ENCODE measurements at places on chromosomes 12 and 14.
A peak's percentile ranks its signal among the peaks of the same experiment; 100 is the strongest.

GRCh38 chr14:92944976-92945375 is 22.0 kb downstream of the CHGA start:
- DNase-seq: no peak

GRCh38 chr14:103634156-103634555 is 5.1 kb downstream of the KLC1 start:
- DNase-seq: no peak

DNA sequence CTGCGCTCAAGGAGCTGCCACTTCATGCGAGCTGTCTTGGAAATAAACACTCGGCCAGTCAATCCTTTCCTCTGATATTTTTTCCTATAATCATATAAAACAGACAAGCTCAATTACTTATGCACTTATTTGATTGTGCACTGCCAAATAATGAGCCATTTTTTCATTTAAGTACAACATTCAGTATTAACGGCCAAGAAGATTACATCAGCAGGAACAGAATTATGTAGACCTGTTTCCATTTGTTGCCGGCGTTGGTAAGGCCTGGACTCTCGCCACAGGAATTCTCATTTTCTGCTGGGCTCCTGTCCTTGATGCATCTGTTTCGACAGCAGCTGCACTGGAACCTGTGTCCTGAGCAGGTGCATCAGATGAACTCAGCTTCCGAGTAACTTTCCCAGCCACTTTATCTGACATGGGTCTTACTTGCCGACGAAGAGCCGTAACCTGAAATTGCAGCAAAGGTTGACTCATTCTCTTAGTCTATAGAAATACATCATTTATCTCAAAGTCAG is 110.2 kb downstream of the KIF21A start:
- DNase-seq: no peak

DNA sequence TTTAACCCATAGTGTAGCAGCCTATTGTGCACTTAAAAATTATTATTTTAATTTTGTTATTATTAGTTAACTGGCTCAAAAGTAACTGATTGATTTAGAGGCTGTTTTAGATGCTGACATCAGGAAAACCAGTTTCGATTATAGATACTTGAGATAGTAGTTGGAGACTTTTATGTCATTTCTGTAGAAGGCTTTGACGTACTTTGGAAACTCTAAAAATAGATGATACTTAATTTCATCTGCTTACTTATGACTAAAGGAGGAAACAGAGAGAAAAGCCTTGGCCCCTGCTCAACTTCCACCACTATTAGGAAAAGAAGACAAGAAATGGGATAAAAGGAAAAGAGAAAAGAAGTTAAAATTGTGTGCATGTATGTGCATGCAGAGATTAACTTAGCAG is 219.3 kb upstream of the HMGA2 start:
- DNase-seq: no peak

GRCh38 chr12:19624491-19624890 is 185.2 kb downstream of the AEBP2 start:
- DNase-seq: no peak

GRCh38 chr12:19288603-19289244 is 150.6 kb upstream of the AEBP2 start:
- peak; percentile 36 for DNase-seq

DNA sequence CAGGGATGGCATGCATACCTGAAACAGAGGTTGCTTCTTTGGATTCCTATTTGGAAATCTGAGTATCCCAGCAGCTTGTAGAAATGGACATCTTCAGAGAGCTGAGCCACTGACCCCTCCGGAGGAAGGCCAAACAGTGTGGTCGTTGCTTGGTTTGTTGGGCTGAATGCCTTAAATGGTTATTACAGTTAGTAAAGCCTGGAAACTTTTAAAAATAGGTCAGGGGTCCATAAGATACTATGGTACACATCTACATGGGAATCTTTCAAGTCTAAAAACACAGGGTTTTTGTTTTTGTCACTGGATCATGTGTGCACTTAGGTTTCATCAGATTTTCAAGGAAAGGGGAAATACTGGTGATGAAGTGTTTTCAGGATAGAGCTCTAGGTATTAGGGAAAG is 7.7 kb downstream of the DYRK2 start:
- no peak for DNase-seq

DNA sequence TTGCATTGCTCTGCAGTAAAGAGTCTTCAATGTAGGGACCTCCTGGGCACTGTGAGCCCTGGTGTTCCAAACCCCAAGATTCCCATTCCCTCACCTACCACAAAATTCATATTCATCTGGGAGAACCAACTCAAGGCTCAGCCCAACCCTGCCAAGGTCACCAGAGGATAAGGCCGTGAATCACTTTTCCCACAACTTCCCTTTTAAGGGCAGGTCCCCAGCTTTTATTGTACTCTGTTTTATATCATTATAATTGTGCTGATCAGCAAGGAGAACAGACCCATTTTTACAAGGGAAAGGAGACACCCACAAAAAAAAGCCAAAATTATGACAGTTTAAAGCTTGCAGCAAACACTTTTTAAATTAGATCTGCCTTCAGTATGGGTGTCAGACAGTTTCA is 363.0 kb upstream of the FKBP4 start:
- DNase-seq: no peak

DNA sequence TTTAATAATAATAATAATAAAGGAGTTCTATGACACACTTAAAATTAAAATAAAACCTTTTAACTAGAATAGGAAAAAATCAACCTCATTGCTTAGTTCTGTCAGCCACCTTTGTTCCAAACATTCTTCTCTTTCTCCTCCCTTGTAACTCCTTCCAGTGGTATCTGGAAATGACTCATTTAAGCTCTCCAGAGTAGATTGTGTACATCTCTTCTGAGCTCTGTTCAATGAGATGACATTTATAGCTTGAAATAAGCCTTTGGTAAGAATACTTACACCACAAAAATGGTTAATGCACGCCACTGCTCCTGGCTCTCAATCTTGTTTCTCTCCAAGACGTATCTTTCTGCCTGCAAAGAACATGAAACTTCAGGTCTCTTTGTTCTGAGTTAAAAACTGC is 70.3 kb downstream of the STAB2 start:
- DNase-seq: no peak

DNA sequence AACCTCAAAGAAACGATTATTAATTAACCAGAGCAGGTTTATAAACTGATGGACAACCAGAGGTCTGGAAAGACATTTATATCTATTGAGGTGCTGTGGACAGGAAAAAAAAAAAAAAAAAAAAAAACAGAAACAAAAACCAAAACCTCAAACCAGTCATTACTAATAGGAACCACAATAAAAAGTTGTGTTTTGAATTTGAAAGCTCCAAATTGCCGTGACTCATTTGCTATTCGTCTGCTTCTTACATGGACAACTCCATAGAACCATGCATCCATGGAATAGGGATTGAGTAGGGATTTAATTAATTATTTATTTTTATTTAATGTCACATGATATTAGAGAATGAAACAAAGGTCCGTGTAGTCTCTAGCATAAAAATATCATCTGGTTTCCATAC is 134.1 kb upstream of the SSTR1 start:
- no peak for DNase-seq

DNA sequence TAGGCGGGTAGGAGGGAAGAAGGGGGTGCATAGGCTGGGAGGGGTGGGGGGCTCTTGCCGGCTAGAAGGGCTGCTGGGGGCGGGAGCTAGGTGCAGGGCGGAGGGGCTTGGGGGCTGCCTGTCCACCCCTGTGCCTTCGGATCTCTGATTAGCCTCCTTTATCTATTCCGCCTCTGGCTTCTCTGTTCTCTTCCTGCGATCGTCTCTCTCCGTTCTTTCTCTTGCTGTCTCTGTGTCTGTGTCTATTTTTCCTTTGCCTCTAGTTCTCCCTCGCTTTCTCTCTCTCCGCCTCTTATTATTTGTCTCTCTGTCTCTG is 166.7 kb upstream of the LHX5 start:
- no peak for DNase-seq

DNA sequence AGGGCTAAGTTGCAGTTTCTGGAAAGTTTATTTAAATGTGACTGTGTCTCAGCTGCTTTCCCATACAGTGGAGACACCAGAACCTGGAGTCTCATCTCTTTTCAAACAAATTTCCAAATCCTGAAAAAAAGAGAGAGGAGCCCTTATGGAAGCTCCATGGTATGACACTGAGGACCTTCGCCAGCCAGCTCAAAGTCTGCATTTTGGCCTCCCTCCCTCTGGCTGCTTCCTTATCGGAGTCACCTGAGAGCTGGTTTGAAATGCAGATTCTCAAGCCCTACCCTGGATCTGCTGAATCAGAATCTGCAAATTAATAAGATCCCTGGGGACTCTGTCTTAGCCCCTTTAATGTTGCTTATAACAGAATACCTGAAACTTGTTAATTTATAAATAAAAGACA is 21.7 kb upstream of the JDP2 start:
- DNase-seq: no peak

DNA sequence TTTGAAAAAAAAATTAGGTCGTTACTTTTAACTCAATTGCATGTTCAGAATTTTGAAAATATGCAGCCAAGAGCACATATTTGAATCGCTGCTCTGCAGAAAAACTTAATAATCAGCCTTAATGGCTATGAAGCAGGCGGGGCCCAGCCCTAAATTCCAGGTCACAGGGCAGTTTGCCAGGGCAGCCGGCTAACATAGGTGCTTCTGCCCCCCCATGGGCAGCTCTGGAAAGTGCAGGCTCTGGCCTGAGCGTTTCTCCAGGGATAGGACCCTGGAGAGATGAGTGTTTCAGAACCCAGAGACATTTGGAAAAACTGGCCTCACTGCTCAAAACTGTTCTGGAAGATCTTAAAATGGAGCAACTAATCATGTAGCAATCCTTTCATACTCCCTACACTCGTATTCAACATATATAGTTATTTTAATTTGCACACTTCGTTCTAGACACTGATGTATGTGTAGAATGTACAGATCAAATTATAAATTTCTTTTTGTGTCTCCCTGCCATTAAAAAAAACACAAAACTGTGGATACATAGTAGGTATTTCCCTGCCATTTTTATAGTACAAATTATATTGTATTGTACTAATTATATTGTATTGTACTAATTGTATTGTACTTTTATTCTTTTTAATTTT is 26.0 kb upstream of the PTGR2 start:
- DNase-seq: peak; percentile 87

DNA sequence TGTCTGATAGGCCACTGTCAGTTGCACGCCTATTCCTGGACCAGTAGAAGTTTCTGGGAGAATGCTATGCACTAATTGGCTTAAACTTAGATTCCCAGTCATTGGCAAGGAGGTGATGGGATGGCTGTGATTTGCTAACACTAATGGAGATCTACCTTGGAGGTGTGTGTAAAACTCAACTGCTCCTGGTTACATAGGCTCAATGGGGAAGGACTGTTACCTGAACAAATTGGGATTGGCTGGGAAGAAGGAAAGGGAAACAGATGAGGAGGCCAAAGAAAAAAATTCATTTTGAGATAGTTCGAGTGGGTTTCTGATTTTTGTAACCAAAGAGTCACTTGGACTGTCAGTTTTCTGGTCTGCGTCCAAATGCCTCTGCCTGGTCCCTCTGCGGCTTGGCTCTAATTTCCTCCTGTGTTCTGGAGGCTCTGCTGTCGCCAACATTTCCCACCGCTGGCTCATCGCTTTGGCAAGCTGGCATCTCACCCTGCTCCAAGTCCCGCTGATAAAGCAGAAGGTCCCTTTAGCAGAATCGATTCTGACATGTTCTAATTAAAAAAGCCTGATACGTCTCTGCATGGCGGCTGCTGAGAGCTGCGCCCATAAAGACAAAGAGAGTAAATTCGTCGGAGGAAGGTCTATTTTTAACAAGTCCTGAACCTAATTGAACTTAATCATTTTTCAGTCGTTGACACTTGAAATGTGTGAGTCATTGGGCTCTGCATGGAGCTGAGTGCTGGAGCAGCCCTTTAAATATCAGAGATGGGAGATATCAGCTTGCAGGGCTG is 2.0 kb upstream of the CCDC63 start:
- DNase-seq: peak; percentile 59

GRCh38 chr12:8603856-8604255 is 8.8 kb downstream of the AICDA start:
- DNase-seq: no peak

DNA sequence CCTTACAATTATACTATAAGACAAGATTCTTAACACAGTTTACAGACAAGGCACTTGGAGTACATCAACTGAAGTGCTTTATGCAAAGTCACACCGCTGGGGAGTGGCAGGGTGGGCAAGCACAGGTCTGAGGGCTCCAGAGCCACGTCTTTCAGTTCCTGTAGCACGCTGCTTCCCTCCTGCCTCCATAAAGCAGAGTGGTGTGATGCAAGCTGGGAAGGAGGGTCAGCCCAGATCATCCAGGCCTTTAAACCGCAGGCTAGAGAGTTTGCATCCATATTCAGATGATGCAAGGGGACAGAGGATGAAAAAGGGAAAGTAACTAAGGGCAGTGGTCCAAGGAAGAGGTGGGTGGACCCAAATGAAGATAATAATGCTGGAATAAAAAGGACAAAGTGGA is 132.6 kb downstream of the ITPR2 start:
- no peak for DNase-seq

DNA sequence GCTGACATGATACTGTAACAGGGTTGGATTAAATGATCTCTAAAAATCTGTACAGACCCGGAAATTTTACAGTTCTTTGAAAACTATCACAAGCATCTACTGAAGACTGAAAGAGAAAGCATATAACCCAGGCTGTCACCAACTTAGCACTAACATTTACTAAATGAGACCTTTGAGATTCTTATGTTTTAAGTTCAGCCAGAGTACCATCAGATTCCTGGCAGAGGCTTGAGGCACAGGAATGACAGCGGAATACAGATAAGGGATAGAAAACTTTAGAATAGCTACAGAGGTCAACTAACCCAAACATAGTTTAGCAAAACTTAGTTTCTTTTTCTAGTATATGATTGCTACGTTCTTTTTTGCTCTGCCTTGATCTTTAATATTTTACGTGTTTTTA is 91.6 kb upstream of the FERMT2 start:
- DNase-seq: no peak

DNA sequence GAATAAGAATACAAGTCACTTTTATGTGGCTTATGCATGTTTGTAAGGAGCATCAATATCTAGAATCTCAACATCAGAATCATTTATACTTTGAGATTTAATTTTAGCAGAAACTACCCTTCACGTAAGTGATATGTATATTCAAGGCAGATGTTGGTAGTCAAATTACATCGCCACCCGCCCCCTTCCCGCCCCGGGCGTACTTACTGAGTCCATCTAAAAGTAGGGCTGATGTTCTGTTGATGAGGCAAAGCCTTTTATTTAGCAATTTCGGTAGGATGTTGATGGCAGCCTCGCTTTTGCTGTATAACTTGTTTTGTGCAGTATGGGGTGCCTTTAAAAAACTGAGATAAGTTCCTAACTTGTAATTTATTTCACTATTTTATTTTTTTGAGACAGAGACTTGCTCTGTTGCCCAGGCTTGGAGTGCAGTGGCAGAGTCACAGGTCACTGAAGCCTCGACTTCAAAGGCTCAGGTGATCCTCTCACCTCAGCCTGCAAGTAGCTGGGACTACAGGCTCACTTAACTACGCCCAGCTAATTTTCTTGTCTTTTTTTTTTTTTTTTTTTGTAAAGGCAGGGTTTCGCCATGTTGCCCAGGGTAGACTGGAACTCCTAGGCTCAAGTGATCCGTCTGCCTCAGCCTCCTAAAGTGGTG is 30.8 kb downstream of the KTN1 start:
- no peak for DNase-seq

DNA sequence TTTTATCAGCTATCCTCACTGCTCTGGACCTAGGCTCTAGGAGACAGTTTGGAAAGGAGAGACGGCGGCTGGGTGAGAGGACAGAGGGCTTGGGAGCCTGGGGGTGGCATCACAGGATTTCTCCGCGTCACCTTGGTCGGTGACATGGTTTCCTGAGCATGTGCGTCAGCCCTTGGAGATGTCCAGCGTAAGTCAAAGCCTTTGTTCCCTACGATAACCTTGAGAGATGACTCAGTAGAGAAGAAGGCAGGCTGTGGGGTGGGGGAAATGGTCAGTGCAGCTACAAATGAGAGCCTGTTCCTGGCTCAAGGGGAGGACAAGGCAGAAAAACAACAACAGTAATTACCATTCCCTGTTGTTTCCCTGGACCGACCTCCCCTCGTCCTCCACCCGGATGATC is 90.2 kb upstream of the TBX3 start:
- DNase-seq: no peak

Data from AG08396 (cell line).